ENCODE measurements at places on chromosomes 7 and 10. TPM values are rescaled to one million over a fixed set of nuclear protein-coding genes. Genes with fewer than 3 reads are reported as not detected.

- no peak for DNase-seq
Observed at GRCh38 chr10:133100706-133101415, 13.1 kb downstream of the ADGRA1 start.

DNA sequence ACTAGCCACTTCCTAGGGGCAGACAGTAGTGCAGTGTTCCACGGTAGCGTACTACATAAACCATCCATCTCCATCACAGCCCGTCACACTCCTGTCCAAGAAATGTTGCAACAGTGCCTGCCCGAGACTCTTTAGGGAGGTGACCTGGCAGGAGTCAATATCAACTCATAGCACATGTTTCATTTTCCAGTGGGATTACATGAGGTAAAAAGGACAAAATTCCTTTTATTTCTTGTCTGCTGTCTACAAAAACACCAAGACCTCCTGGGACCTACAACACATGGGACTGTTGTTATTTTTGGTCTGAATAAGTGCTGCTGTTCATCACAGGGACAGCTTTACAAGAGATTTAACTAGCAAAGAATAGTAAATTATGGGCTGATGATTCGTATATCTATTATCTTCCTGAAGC, 99.9 kb downstream of the MPP7 start:
- DNase-seq = peak; percentile 7

GRCh38 chr7:33776788-33777187, 128.6 kb upstream of the BMPER start:
- no peak for DNase-seq

DNA sequence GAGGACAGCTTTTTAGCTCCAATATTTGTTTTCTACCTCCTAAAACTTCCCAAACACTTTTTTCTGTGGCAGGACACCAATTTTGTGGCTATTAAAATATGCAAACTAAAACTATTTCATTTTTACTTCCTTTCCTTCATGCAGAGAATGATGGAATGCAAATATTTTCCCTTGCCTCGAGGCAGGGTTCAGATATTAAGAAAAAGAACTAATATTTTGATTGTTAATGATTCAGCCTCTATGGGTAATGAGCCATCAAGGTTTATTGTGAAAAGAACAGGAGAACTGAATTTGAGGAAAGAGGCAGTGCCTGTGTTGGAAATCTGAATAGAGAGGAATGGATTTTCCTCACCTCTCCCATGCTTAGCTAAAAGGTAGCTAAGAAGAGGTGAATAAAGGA, 43.1 kb upstream of the CASD1 start:
- DNase-seq = no peak

- DNase-seq = no peak
Observed at GRCh38 chr10:93591065-93591808, 9.8 kb downstream of the RBP4 start.

- DNase-seq = no peak
Observed at GRCh38 chr10:127945341-127945758, 38.4 kb downstream of the PTPRE start.

- no peak for DNase-seq
Observed at GRCh38 chr10:63935705-63936104, 414.5 kb downstream of the REEP3 start.

- DNase-seq = no peak
Observed at GRCh38 chr10:19785366-19785765, 30.9 kb upstream of the PLXDC2 start.

- DNase-seq = no peak
Observed at GRCh38 chr10:7483848-7484247, 73.0 kb upstream of the SFMBT2 start.

DNA sequence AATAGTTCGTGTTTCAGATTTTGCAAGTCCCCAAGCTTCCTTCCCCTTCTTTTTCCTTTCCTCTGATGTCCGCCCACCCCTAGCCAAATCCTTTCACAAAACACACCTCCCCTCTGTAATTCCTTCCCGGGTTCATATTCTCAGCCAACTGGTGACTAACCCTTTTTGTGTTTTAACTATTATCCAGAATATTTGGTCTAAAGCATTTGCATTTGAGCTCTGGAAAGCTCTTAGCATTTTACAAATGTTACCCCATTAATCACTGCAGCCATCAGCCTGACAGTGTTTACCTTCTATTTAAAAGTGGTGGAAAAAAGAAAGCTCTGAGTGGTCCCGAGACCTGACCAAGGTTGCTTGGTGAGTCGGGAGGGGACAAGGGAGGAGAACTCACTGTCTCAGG, 139.0 kb downstream of the CREB5 start:
- no peak for DNase-seq

- no peak for DNase-seq
Observed at GRCh38 chr10:103847909-103848468, 7.4 kb downstream of the SH3PXD2A start.

GRCh38 chr10:56318816-56319215, 42.2 kb downstream of the ZWINT start:
- DNase-seq = no peak

DNA sequence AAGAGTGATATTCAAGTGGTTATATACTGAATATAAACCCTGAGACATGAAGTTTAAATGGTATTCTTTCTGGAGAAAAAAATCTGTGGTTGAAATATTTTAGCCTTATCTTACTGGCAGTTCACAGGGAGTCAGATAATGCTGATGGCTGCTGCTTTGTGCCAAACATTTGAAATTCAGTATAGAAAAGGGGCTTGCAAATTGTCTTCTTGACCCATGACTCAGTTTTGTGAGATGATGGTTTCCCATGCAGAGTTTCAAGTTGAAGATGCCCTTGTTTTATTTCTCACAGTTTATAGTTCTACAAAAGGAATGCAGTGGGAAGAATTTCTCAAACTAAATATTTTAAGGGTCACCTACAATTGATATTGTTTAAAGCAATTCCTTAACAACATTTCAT, 251.1 kb upstream of the MEOX2 start:
- no peak for DNase-seq

DNA sequence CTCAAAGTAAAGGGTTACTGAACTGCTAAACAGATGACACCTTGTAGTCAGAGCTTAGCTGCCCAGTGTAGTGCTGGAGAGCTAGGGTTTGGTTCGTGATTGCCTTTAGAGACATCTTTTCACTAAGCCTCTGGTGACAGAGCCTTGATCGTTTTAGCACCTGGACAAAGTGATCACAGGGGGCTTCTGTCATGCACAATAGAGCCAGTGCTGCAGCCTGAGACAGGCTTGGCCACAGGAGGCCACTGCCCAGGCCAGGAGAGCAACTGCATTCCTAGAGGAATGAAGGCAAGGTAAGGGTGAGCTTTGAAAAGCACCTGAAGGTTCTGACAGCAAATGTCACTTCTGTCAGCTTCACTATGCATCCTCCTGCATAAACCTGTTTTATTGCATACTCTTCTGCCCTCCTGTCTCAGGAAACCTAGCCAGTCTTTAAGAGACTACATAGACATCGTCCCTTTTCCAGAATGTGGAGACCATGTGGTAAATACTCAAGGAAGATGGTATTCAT, 122.9 kb downstream of the NPY start:
- no peak for DNase-seq

DNA sequence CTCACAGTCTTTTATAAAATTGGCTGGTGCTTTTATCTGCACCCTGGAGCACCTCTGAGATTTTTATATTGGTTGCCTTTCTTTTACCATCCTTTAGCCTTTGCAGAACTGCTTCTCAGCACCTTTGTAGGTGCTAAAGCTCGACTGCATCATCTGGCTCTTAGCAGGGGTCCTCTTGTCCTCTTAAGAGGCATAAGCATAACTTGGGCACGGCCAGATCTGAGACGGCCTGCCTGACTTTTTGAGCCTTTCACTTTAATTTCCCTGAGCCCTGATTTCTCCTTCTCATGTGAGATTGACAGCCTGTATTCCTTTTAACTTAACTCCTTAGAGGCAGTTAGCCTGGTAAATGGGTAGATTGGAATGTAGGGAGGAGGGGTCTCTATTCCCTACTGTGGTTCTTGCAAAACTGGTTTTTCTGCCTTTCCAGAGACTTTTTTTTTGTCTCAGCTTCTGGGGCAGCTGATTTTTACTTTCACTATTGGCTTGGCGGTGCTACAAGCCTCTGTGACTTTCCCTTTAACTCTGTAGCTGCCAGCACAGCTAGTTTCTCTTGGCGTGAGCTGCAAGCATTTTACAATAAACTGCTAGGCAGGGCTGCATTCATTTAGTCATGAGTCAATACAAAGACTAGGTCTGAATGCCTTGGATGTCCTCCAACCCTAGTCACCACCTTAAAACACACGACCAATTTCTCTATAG, 24.0 kb downstream of the ZPBP start:
- DNase-seq = no peak

GRCh38 chr10:122282253-122282671, 11.2 kb downstream of the BTBD16 start:
- peak; percentile 41 for DNase-seq

DNA sequence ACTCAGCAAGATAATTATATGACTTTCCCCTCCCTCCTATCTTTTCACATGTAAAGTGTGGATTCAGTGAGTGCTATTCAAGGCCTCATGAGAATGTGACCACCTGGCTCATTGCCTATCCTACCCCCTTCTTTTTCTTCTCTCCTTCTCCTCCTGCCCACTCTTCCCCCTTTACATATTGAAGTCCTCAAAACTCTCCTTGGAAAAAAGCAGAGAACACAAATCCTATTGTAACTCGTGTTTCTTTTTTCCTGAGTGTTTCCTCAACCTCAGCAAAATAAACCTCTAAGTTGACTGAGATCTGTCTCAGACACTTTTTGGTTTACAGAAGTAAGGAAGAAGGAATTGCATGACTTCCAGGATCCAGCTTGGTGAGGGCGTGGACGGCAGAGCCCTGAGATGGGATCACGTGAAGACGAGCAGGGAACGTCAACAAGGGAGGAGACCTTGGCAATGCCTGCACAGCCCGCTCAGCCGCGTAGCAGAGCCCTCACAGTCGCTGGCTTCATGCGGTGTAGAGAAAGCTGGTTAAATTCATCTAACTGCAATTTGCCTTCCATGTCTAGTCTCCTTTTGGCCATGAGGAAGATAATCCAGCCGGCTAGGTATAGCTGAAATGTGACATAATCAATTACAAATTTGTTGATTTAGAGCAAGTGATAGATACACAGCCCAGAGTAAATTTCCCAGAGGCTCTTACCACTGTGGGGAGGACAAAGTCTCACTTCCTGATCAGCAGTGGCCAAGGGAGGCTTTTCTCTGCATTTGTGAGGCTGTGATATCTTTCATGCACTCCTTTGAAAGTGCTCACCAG, 75.7 kb downstream of the LYZL2 start:
- no peak for DNase-seq

DNA sequence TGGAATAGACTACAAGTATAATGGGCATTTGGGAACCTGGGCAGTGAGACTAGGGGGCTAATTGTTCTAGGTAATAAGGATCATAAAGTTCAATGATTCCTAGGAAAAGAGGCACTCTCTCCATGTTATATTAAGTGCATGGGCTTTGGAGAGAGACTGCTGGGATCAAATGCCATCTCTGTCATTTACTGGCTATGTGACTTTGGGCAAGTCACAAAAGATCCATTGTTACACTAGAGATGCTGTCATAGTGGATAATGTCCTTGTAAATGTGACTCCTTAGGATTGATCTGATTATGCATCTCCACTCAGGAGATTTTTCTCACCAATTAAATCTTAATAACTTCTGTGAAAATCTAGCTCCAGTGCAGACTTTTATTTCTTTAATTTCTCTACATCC, 156.3 kb upstream of the CACNA2D1 start:
- no peak for DNase-seq

DNA sequence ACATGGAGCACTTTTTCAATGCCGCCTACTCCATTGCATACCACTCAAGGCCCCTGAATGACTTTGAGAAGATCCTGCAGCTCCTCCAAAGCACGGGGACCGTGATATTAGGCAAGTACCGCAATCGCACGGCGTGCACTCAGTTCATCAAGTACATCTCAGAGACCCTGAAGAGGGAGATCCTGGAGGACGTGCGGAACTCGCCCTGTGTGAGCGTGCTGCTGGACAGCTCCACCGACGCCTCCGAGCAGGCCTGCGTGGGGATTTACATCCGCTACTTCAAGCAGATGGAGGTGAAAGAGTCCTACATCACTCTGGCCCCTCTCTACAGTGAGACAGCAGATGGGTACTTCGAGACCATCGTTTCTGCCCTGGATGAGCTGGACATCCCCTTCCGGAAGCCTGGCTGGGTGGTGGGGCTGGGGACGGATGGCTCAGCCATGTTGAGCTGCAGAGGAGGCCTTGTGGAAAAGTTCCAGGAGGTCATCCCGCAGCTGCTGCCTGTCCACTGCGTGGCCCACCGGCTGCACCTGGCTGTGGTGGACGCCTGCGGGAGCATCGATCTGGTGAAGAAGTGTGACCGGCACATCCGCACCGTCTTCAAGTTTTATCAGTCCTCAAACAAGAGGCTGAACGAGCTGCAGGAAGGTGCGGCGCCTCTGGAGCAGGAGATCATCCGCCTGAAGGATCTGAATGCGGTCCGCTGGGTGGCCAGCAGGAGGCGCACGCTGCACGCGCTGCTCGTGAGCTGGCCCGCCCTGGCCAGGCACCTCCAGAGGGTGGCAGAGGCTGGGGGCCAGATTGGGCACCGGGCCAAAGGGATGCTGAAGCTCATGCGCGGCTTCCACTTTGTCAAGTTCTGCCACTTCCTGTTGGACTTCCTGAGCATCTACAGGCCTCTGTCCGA, 12.7 kb upstream of the ATP6V0E2 start:
- no peak for DNase-seq

- DNase-seq = no peak
Observed at GRCh38 chr10:112912410-112912928, 37.6 kb upstream of the TCF7L2 start.

DNA sequence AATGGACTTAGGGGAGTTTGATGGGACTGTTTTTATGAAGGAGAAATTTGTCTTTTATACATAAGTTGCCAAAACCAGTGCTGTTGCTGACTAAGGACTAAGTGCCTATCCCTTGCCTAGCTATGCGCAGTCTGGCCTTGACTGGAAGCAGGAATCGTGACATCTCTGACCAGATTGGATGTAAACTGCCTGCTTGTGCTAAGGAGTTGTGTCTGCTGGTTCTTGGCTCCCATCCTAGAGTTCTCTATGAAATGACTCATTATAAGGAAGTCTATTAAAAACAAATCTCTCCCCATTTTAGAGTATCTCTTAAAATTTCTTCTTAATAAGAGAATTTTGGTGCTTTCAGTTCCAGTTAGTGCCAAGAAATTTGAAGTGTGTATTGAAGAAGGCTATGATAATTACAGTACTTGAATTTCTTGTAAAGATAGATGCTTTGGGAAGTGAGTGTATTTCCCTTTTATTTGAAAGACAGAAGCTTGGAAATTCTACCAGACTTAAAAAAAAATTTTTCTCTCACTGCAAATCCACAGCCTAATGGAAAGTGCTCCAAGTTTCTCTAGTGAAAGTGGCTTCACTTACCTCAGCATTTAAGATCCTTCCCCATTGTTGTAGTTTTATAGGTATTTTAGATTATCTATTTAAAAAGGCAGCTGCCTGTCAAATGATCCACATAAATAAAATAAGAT, 77.6 kb downstream of the BICC1 start:
- DNase-seq = no peak

GRCh38 chr7:127708788-127709187, 56.8 kb downstream of the SND1 start:
- peak; percentile 48 for DNase-seq

GRCh38 chr10:49734676-49735075, 27.4 kb downstream of the OGDHL start:
- no peak for DNase-seq

- DNase-seq = no peak
Observed at GRCh38 chr7:94615666-94616065, 40.3 kb downstream of the SGCE start.

The NKX2-3 gene
- total RNA-seq = not detected

The PCGF6 gene
- 13.8 TPM for total RNA-seq

The NEUROD6 gene
- total RNA-seq = not detected

The AGBL3 gene
- 0.54 TPM for total RNA-seq

The BEND7 gene
- total RNA-seq = 38.5 TPM

The OR13A1 gene
- 0.85 TPM for total RNA-seq

The ADIRF gene
- 644 TPM for total RNA-seq

The C10orf105 gene
- 0.14 TPM for total RNA-seq

The EIF5AL1 gene
- total RNA-seq = 0.14 TPM

The PLEKHS1 gene
- 0.14 TPM for total RNA-seq

Measured in thoracic aorta (tissue), 2 donors.